ENCODE measurements at places on chromosomes 1 and 21.

DNA sequence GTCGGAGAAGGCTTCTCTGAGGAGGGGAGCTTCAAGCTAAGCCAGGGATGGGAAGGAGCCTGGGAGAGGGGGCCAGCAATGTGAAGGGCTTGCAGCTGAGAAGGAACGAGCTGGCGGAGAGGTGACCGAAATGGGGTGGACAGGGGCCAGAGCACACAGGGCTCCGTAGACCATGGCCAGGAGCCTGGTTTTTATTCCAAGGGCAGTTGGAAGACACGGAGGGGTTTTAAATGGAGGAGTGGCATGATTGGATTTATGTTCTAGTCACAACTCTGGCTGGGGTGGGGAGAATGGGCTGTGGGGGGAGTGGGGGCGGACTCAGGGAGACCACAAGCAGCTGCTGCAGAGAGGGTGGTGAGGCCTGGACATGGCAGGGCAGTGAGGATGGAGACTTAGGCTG is 5.1 kb upstream of the EPS8L3 start:
- no peak for DNase-seq

DNA sequence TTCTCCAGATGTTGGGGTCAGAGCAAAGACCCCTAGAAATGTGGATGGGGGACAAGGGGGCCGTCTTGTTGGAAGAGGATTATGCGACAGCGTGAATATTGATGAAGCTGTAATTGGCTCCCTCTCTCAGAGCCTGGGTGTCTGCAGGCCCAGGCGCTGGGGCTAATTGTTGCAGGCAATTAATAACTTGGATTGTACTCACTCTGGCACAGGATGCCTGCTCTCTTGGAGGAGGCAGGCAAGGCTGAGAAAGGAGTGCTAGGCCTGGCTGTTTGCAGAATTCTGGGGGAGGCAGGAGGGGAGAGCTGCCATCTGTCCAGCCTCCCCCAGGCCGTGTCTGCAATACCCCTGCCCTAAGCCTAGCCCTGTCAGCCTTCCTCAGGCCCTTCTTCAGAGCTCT is 4.1 kb upstream of the DISP3 start:
- no peak for DNase-seq

DNA sequence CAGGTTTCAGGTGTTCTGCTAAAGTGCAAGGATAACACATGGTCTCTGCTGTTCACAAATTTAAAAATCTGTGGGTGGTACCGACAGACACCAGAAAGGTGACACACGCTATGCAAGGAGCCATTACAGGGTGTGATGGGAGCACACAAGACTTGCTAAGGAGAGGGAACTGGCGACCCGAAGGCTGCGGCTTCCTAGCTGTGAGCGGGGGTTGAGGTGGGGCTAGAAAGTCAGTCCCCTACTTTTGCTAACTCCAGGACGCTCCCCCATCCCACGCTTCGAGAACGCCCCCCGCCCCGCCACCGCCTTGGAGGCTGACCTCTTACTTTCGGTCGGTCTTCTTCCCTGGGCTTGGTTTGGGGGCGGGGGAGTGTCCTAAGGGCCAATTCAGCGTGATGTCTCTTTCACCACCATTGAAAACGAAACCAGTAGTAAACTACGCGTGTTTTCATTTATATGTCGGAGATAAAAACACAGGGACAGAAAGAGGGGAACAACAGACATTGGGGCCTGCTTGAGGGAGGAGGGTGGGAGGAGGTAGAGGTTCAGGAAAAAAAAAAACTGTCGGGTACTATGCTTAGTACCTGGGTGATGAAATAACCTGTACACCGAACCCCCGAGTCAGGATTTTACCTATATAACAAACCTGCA is 1.1 kb downstream of the CKS1B start:
- no peak for DNase-seq

DNA sequence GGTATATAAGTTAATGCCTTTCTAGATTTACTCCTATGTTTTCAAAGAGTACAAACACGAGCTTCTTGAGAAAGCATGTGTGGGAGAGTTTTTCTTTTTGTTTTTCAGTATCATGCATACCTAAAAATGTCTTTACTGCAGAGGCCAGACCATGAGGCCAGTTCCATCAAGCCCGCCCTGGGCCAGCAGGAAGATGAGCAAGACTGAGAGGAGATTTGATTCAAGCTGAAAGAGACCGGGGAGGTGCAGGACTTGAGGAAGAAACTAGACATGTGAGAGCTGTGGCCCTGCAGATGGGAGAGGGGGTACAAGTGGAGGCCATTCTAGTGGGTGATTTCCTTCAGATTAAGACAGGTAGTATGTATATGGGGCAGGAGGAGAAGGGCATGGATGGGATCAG is 33.4 kb upstream of the NTPCR start:
- no peak for DNase-seq

- no peak for DNase-seq
Observed at GRCh38 chr1:110433803-110434202, 17.1 kb upstream of the PROK1 start.

DNA sequence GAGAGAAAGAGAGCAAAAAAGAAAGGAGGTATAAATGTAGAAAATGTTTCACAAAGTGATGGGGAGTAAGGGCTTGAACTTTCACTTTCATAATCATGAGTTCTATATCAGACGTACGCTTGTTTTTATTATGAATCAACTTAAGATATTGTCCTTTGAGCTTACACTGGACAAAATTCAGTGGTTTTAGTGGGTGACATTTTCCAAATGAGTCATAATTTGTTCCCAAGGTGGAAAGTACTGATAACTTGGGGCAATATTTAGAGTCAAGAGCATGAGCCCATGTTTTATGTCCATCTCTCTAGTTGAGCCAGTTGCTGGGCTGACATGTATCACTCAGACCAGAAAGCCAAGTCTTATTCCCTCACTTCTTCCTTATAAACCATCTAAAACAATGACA is 161.6 kb downstream of the CHRM3 start:
- DNase-seq: no peak

DNA sequence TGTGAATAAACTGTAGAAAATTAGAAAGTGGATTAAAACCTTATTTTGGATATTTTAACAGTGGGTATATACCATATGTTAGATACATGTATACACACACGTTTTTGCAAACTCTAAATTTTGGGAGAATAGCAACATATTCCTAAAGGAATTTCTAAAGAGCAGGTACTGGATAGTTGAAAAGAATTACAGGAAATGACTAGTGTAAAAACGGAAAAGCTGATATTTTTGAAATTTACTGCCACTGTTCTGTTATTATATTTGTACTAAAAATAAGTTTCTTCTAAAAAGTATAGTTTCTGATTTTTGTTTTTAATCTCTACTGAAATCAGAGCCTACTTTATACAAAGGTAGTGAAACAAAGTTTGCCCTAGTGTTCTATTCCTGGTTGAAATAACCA is 114.1 kb downstream of the HS2ST1 start:
- DNase-seq: no peak

DNA sequence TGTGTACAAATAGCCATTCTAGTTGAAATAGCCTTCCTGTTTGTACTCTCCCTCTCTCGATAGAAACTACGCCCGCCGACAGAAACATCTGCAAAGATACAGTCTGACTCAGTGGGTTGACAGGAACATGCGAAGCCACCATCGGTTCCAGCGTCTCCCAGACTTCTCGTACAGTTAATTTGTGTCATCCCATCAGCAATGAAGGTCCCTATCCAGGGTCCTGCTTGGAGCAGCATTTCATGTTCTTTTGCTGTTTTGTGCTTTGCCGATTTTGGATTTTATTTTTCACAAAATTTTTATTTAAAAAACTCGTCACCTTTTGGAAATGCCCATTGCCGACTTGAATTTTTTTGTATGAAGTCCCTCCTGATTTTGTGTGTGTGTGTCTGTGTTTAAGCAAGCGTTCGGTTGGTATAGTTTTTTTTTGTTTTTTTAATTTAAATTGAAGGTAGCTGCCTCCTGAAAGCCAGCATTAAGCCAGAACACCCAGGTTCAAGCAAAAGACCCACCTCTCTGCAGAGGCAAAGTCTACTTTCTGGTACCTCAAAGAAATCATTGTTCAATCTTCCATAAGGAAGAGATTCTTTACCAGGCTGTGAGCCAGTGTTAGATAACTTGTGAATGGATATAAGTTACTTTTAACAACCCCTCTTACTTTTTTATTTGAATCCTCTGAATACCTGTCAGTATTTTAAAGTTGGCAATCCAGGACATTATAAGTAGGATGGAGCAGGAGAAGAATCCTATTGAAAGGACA is 14.7 kb downstream of the FNDC5 start:
- no peak for DNase-seq

DNA sequence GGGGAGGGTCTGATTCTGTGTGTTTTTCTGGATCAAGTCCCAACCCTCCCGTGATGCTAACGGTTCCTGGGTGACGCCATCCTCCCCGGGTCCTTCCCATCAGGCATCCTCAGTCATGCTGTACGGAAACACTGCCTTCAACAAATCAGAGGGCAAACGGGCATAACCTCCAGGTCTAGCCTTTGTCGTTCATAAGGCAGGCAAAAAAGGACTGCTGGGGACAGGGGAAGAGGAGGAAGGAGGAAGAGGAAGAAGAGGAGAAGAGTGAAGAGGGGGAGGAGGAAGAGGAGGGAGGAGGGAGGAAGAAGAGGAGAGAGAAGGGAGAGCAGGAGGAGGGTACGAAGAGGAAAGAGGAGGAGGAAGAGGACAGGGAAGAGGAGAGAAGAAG is 84.4 kb downstream of the ITPKB start:
- no peak for DNase-seq

- DNase-seq: no peak
Observed at GRCh38 chr1:59100708-59101374, 196.1 kb upstream of the FGGY start.

GRCh38 chr1:93567255-93567918 is 114.2 kb downstream of the BCAR3 start:
- no peak for DNase-seq

- DNase-seq: peak; percentile 91
Observed at GRCh38 chr1:155003766-155004351, 1.3 kb downstream of the ZBTB7B start.

GRCh38 chr21:31554511-31555022 is 104.9 kb upstream of the SOD1 start:
- DNase-seq: no peak

GRCh38 chr1:214636436-214636835 is 33.4 kb downstream of the CENPF start:
- no peak for DNase-seq

DNA sequence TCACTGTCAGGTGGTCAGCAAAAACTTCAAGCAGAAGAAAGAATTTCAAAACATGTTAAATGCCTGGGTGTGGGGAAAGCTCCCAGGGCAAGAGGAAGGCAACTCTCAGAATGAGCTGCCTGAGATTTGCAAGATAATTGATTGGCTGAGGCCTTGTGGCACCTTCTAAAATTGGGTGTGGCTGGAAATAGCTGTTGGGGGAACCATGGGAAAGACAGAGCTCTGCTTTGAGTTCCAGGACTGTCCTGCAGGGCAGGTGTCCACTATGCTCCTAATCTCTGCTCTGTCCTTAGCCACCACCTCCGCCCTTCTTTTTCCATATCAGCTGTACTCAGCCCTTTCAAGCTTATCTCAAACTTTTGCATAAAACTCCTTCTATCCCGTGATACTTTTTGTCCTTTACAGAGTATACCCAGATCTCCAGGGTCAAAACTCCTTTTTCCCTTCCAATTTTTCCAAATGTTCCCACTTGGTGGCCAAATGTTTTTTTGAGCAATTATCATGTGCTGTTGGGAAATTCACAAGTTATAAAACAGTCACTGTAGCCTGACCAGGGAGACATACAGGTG is 23.8 kb upstream of the PPP2R5A start:
- peak; percentile 44 for DNase-seq

GRCh38 chr1:96256130-96256790 is 465.3 kb upstream of the PTBP2 start:
- DNase-seq: no peak

DNA sequence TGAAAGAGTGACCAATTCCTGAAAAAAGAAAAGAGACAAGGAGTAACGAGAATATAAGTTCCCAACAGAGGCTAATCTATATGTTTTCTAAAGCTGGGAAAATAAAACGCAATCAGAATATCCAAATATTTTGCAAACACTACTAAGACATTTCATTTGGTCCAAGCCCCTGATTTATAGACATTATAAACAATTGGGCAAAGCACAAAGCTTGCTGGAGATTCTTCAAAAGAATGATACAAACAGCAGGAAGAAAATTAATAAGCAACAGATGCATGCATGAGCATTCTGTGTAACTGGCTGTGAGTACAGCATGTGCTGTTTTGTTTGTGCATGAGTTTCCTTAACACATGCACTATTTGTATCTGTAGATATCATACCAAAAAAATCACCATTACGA is 552.9 kb downstream of the LTN1 start:
- no peak for DNase-seq

GRCh38 chr1:245541369-245541768 is 386.6 kb downstream of the KIF26B start:
- DNase-seq: no peak

DNA sequence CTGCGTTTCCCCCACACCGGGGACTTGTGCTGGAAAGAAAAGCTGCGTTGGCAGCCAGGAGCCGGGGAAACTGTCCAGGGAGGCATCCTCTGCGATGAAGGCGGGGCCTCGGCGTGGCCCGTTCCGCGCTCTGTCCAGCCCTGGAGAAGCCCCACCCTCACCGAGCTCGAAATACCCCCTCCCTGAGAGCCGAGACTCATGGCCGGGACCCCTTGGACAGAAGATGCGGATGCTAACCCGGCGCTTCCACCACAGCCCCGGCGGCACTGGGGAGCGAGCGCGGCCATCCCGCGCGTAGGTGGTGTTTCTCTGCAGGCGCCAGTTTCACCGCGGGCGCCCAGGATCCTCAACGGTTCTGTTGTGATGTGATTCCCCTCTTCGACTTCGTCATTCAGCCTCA is 31.6 kb downstream of the PDE9A start:
- DNase-seq: no peak

DNA sequence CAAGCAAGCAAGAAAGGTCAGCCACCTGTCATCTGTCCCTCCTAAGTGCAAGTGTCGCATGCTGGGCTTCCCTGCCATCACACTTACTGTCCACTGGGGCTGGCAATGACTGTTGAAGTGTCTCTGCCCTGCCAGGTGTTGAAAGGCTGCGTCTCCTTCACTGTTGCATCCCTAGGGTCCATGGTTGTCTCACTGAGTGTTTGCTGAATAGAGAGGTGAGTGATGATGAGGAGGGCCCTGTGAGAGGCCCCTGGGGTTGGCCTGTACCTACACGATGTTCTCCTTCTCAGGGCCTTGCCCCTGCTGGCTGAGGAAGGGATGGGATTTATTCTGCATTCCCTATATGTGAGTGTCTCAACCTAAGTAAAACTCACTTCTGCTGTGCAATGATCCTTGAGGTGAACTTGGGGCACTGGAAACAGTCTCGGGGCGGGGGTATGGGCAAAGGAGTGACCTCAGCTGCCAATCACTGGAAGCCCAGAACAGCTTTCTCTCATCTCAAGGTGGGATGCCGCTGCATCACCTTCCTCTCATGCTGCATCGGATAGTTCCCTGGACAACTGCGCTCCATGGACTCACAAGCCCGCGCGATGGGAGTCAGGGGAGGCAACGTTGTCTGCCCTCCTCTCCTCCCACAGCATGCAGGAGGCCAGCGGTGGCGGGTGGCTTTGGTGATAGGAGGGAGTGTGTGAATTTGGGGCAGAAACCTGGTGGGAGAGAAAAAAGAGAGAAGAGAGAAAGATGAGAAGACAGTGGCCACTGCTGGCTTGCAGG is 35.8 kb upstream of the SOX13 start:
- DNase-seq: no peak

GRCh38 chr21:25127007-25127406 is 480.3 kb downstream of the MRPL39 start:
- DNase-seq: no peak

GRCh38 chr1:212920896-212921295 is 29.4 kb upstream of the VASH2 start:
- no peak for DNase-seq

GRCh38 chr1:202187041-202187671 is 6.4 kb upstream of the LGR6 start:
- DNase-seq: no peak

Measured in vagina (tissue), 2 donors.